ENCODE measurements at places on chromosomes 7 and 10.

- DNase-seq, result no peak
Measured at GRCh38 chr10:127964621-127965020, 57.7 kb downstream of the PTPRE start.

DNA sequence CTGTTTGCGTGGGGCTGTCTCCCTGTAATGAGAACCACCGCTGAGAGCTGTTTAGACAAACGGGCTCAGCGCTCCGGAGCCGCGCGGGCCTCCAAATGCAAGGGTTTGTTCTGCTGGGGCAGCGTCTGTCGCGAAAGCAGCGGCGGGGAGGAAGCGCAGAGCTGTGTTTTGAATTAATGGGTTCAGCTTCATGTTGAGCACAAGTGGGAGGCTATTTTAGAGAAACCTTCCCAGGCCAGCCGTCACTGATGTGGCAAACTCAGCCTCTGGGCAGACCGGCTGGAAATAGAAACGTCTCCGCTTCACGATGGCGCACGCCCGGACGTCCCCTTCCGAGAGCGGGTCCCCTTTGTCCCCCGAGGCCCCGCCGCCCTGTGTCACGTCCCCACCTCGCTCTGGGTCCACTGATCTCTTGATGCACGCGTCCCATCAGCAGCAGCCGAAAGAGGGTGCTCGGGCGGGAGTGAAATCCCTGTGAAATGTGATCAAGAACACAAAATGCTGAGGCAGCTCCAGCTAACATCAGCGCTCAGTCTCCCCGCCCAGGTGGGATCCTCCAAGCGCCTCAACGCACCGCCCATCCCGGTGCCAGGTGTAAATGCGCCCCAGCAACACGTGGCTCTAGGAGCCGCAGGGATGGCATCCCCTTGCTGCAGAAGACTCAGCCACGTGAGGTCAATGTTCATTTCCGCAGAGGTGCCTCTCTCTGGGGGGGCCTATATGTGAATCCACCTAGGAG is 44.9 kb downstream of the BAMBI start:
- peak; percentile 47 for DNase-seq

DNA sequence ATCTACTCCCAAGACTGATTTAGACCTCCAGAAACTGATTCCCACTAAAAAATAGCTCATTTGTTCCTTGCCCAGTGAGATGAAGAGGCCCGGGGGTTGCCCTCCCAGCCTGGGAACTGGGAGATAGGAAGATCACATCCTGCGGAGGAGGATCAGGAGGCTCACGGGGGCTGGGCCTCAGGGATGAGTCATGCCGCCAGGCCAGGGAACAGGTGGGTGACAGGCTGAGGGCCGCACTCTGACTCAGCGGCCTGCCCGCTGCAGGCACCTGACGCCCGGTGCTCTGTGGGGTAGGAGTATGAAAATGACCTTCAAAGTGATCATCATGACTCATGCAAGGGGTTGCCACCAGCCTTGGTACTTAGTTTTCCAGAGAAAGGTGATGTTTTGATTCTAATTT is 104.5 kb upstream of the ZPBP start:
- DNase-seq, result peak; percentile 72

DNA sequence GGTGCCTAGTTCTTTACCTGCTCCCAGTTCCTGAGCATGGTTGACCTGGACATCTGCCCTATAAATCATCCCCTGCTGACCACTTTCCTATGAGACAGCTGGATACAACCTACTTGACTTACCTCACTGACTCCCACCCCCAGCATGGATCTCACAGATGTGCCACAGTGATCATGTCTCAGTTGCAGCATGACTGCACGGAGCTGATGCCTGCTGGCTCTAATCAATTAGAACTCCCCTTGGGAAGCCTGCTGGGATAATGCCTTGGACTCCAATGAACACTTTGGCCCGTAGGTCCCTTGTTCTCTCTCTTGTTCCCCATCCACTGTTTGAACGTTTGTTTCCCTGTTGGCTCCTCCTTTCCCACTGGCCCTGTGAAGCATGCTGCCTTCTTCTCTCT is 271.2 kb upstream of the IGFBP3 start:
- no peak for DNase-seq

GRCh38 chr10:80406204-80406603 is 2.1 kb upstream of the PRXL2A start:
- no peak for DNase-seq

DNA sequence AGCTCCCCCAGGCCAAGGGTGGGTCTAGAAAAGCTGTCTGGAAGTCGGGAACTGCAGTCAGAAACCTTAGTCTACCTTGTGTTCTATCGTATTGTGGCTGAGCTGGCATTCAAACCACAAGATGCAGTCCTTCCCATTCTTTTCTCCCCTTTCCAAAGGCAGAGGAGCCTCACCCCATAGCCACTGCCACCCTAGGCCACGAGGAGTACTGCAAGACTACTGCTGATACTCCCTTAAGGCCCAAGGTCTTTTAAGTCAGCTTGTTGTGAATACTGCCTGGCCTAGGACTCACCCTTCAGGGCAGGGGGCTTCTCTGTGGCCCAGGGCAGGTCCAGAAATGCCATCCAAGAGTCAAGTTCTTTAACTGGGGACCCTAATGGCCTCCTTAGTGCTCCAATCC is 214.5 kb upstream of the CNTNAP2 start:
- no peak for DNase-seq

- peak; percentile 6 for DNase-seq
Measured at GRCh38 chr7:50508471-50508943, 56.7 kb downstream of the DDC start.

GRCh38 chr7:156175003-156175402 is 362.7 kb upstream of the SHH start:
- DNase-seq, result no peak

DNA sequence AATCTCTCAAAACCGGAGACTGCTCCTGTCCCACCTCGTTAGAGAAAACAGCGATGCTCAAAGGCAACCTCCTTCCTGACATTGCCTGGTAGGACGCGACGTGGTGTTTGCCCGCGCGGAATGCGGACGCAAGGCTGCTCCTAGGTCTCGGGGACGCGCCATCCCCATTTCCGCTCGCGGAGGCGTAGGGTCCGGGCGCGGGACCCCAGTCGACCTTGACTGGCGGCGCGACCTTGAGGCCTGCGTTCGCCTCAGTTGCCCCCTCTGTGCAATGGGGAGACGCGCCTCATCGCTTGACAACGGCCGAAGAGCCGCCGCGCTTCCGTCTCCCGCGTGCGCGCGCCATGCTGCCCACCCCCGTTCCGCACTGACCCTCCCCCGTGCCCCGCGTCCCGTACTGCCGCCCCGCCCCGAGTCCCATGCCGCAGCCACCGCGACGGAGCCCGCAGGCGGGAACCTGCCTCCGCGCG is 412 bp upstream of the PPIA start:
- DNase-seq, result peak; percentile 56

DNA sequence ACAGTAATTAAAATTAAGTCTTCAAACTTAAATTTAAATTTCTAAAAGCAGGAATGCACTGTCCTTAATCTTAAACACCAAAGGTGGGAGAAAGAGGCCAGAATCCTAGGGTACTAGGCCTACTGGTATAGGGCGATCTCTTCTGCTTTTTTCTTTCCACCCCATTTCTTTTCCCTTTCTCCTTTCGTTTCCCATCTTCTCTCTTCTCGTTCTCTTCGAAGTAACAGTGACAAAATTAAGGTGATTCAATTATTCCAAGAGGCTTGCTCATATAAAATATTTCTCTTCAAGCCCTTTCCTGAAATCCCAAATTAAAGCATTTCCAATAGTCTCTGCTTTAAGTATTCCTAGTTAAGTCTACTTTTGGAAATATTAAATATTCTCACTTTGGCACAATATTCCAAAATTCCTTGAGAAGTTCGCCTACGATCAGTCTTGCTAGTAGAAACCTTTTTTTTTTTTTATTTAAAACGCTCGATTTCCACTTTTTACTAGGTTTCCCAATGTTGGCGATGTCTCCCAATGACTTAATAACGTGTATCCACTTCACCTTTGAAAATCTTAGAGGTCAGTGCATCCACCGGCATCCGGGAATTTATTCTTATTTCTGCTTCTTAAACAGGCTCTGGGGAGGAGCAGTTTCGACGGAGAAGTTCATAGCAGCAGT is 765 bp upstream of the LCOR start:
- DNase-seq, result no peak
